ENCODE measurements at places on chromosomes 1 and 21.

DNA sequence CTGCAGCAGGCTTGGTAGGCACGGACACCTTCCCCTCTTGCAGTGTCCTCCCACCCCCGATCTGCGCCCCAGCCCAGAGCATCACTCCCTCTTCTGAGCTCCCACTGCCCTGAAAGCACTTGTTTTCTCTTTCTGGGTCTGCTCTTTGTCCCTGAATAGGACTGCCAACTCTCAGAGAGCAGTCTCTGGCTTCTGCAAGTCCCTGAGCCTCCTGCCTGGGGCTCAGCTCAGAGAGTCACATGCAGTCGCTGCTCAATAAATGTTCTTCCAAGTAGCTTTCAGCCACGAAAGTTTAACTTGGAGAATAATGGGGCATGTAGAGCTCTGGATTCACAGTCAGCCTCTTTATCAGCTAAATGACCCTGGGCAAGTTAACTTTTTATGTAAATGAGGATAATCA is 205.6 kb downstream of the HIVEP3 start:
- no peak for DNase-seq

DNA sequence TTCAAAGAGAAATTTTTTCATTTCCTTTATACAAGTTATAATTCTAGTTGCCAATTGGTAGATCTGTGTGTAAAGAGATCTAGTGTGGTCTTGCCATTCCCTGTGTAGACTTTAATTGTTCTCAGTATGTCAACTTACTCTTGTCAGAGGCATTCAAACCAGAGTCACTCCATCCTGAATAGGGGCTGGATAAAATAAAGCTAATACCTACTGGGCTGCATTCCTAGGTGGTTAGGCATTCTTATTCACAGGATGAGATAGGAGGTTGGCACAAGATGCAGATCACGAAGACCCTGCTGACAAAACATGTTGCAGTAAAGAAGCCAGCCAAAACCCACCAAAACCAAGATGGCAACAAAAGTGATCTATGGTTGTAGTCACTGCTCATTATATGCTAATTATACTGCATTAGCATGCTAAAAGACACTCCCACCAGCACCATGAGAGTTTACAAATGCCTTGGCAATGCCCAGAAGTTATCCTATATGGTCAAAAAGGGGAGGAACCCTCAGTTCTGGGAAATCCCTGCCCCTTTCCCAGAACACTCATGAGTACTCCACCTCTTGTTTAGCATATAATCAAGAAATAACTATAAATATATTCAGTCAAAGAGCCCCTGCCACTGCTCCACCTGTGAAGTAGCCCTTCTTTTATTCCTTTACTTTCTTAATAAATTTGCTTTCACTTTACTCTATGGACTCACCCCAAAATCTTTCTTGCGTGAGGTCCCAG is 74.0 kb upstream of the ADAMTS5 start:
- no peak for DNase-seq

DNA sequence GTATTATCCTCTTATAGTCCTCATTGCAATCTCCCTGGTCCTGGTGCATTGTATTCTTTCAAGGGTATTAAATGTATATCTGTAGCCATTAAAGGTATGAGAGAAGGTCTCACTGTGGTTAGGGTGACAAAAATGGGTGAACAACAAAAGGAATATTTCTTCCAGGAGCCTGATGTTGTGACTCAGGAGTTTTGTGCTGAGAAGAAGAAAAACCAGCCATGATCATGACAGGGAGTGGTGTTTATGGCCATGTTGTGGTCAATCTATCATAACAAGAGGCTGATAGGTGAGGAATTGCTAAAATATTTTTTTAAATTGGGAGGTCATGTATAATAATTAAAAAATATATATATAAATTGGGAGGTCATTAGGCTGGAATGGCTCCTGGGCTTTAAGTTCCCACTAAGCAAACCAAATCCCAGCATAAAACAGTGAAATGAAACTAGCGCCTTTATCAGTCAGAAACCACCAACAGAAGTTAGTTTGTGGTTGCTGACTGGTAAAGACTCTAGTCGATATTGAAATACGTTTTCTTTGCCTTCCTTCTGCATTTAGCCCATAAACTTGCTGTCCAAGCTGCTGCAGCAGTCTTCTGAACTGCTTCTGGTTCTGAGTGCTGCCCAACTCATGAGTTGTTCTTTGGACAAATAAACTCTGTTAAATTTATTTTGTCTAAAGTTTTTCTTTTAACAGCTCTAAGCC is 60.3 kb downstream of the TBX19 start:
- DNase-seq = no peak

- no peak for DNase-seq
Measured at GRCh38 chr1:21021311-21021710, 155.4 kb downstream of the EIF4G3 start.

- DNase-seq = no peak
Measured at GRCh38 chr1:86546787-86547221, at the start of gene CLCA4. TSS of gene CLCA4 (plus strand) at chr1:86547078. CDS start at chr1:86547120, 42 bp downstream.

DNA sequence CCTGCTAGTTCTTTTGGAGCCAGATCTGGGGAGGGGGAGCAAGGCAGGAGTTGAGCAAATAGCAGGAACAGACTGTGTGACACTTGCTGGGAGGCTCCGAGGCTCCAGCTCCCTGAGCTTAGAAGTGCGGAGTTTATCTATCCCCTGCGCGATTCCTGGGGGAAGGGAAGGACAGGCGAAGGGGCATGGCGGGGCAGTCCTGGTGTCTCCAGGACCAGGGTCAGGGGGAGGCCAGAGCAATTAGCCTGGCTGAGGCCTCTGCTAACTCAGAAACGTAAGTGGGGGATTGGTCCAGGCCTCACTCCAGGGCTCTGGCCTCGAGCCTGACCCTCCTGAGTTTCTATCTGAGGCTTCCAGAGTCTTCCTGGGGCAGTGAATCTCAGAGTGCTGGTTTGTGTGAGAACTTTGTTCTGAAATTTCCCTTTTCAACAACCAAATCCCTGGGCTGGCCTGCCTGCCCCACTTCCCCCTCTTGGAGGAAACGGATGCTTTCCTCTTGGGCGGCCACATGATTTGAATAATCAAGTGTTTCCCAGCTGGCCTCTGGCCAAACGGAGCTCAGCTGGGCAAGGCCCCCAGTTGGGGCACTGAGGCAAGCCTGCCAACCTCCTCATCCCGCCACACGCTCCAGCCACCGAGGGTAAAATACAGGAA is 15.6 kb downstream of the ALPL start:
- no peak for DNase-seq

DNA sequence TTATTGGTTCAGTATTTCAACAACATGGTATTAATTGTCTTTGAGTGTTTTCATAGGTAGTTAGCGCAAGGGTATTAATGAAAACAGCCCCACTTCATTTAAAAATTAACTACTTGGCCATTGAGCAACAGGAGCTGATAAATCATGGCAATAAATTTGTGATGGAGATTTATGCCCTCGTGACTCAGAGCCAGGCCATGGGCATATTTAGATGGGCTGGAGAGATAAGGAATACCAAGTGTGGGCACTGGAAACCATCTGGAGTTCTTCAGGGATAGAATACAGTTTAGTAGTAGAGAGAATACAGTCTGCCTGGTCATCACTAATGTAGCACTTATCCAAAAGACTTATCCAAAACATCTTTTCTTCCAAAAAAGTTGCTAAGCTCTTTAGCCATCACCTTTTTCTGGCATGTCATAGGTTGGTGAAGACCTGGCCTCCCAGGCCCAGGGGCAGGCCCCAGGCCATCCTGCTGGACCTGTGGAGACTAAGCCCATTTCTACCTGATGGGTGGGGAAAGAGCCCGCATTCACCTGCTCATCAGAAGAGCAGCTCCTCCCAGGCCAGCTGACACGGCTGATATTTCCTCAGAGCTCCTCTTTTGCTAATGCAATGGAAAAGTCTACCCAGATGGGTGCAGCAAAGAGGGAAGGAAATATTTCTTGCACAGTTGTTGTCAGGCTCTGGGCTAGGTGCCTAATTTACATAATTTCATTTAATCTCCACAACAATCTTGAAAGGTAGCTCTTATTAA is 238.0 kb downstream of the TM2D1 start:
- DNase-seq = no peak

GRCh38 chr1:220239966-220240365 is 32.3 kb downstream of the RAB3GAP2 start:
- no peak for DNase-seq

GRCh38 chr21:41187537-41188025 is 19.6 kb downstream of the BACE2 start:
- DNase-seq = no peak

DNA sequence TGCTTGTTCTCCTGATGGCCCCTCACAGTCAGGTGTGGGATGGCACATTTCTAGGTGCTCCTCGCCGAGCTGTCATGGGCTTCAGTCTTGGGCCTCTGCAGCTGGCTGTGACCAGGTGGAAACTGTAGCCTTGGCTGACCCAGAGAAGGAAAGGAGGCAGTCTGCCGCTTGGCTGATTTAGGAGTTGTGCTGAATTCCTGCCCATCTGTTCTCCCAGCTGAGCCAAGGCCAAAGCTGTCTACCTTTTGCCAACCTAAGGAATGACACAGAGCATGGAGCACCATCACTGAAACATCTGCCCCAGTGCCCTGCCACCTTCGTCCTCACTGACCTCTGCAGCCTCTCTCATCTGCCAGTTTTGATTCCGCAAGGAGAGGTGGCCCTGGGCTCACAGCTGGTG is 27.9 kb downstream of the UTP25 start:
- no peak for DNase-seq

GRCh38 chr1:199466961-199467360 is 560.5 kb upstream of the NR5A2 start:
- DNase-seq = no peak

DNA sequence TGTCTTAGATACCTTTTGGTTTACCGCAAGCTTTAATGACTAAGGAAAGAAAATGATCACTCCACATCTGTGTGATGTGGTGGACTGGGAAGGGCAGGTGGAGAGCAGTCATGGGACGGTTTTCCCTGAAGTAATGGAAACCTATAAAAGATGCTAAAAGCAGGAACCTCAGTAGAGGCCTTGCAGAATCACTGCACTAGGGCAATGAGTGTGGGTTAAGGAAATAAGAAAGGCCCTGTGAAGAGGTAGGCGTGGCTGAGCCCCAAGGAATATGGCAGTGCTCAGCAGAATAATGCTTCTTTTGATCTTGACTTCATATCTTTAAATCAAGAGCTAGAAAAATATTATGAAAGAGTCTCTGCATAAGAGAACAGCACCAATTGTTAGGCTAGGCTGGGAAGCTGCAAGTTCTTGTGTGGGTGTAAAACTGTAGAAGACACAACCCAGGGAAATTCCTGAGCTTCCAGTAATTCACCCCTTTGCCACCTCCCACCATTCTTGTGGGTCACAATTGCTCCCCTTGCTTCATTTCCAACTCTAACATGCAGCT is 49.9 kb downstream of the CLCA4 start:
- no peak for DNase-seq

GRCh38 chr1:67390041-67390887 is 39.9 kb downstream of the SERBP1 start:
- peak; percentile 58 for DNase-seq

- DNase-seq = no peak
Measured at GRCh38 chr21:26966649-26967061, 233 bp downstream of the ADAMTS5 start.

GRCh38 chr1:74083128-74083527 is 114.8 kb downstream of the LRRIQ3 start:
- no peak for DNase-seq

GRCh38 chr21:21039624-21040170 is 41.5 kb downstream of the NCAM2 start:
- no peak for DNase-seq

- no peak for DNase-seq
Measured at GRCh38 chr1:167416506-167416905, 101.8 kb downstream of the CD247 start.

- DNase-seq = no peak
Measured at GRCh38 chr1:30474818-30475200, 248.6 kb downstream of the MATN1 start.

GRCh38 chr1:33346927-33347649 is 26.2 kb upstream of the A3GALT2 start:
- DNase-seq = peak; percentile 79

- no peak for DNase-seq
Measured at GRCh38 chr1:182051938-182052337, 9.6 kb downstream of the ZNF648 start.

DNA sequence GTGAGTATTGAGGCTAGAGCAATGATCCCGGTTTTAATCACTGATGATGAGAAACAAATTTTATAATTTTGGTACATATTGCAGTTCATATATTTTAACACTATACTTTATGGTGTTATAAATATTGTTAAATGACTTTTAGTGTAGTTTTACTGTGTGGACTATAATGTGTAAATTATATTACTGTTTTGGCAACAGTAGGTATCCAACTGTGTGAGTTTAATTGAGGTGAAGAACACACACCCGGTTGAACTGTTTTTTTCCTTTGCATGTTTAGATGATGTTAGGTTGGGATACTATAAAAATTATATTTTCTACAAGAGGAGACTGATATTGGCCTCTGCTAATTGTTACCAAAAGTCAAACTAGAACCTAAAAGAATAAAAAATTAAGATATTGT is 166.5 kb downstream of the SDCCAG8 start:
- no peak for DNase-seq

GRCh38 chr1:175543447-175543846 is 199.9 kb downstream of the TNR start:
- no peak for DNase-seq

DNA sequence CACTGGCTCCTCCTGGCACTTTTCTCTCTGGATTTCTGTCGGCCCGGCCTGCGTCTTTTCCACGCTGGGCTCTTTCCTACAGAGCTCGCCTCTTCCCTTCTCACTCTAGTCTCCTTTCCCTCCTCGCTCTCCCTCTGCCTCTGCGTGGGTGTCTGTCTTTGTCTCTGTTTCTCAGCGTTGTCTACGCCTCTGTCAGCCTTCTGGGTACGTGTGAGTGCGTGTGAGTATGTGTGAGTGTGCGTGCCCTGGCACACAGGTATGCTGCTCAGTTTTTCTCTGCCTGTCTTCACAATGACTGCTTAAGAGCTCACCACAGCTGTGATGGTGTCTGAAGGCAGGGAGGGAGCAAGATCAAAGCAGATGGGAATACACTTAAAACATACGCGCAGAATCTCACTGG is 77.7 kb downstream of the KIRREL1 start:
- DNase-seq = no peak

DNA sequence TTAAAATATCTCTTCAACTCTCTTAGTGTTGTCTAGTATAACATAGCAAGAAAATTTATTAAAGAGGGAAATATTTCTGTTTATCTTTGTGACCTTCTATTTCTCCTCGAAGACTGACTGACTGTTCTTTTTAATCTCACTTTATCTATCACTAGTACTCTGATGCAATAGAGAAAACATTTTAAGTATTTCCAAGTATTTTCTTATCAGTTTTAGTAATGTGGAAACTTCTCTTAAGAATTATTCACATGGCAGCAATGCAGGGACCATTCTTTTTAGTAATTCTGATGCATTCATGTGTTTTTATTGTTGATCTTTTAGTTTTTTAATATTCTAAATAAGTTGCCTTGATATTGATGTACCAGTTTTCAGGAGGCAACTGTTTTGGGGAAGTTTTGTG is 115.7 kb downstream of the NEK7 start:
- DNase-seq = no peak

GRCh38 chr21:20329636-20330035 is 668.6 kb upstream of the NCAM2 start:
- no peak for DNase-seq

DNA sequence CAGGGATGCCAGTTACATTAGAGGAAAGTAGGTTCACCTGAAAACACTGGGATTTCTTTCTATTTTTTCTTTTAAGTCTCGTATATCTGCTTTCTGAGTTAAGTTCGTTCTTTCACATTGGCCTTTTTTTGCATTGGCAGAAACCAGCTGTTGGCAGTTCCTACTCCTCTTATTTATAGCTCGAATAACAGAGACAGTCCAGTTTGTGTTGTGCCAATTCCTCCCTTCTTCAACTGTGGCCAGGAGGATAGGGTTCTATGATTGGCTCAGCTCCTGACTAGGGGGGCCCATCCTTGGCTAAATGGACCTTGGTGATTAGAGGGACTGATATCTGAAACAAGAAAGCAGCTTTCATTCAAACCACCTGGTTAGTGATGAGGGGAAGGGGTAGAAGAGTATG is 115.8 kb downstream of the RPS6KC1 start:
- DNase-seq = no peak

All from fibroblast of skin of left quadriceps (primary cell).